NAMALWA (cell line): ENCODE measurements at places on chromosomes 16 and 17.

GRCh38 chr17:2482218-2482617 is 29.5 kb downstream of the METTL16 start:
- DNase-seq, result peak; percentile 6

GRCh38 chr16:77674888-77675287 is 47.4 kb upstream of the NUDT7 start:
- DNase-seq, result no peak

DNA sequence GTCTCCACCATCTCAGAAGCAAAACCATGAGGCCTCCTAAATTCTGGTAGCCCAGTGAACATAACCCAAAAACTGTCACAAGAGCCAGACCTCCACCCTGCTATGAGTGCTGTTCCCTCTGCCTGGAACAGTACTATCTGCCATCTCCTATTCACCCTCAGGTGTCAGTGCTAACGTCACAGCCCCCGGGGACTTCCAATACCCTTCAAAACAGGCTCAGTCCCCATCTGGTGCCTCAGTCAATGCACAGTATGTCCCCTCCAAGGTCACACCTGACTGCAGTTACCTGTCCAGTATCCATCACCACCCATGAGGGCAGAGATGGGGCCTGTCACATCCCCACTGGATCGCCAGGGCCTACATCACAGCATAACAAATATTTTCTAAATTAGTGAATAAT is 11.5 kb downstream of the CREBBP start:
- no peak for DNase-seq

DNA sequence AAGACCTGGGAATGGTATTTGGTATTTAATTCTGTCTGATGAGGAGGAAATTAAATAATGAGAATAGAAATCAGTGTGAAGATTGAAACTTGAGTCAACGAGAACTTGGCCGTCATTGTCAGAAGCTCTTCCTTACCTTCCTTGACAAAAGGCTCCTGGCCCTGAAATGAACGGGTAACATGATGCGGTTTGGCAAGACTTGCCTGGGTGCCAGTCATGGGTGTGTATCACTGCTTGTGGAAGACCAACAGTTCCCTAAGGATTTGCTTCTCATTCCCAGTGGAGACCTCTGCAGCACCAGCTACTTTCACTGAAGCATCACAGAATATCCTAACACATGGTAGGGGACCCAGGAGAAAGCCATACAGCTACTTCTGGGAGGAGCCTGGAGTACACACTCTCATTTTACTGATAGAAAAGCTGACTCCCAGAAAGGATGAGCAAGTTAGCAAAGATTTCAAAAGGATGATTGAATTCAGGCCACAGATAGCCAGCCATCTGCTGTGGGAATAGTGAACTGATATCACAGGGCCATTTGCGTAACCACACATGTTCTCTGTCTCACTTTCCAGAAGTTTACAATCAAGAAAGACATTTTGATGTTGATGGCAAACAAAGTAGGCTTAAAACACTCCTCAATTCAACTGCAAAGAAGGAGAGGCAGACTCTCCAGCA is 258.1 kb upstream of the SALL1 start:
- DNase-seq, result no peak

- peak; percentile 43 for DNase-seq
Observed at GRCh38 chr16:30076276-30076791, 540 bp downstream of the PPP4C start.

DNA sequence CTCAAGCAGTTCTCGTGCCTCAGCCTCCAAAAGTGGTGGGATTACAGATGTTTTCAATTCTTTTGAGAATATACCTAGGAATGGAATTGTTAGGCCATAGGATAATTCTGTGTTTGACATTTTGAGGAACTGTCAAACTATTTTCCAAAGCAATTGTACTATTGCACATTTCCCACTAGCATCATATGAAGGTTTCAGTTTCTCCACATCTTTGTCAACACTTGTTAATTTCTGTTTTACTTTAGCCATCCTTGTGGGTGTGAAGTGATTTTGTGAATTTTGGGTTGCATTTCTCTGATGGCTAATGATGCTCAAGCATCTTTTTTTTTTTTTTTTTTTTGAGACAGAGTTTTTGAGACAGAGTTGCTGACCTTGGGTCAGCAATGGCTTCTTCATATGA is 6.2 kb downstream of the NT5M start:
- DNase-seq, result no peak

DNA sequence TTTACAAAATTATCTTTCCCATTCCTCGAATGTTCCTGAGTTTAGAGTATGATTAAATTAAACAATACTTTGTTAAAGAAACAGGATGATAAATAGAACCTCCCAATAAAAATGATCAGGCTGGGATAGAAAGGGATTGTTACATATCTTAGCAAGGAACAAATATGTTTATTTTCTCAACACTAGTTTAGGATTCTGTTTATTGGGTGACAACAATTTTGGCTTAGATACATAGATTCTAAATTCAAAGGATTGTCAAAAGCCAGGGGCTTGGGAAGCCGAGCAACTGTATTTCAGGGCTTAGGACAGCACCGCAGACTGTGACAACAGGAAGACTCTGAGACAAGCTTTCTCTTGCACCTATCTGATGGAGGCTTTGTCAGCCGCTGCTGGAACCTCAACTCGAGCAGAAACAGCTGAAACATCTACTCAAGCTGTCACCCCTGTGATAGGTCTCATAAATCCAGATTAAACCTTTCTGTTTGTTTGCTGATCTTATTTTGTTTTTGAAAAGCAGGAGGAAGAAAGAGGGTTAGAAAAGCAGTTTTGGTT is 562.8 kb upstream of the ZFHX3 start:
- DNase-seq, result no peak

GRCh38 chr17:31538080-31538762 is 146.7 kb downstream of the RAB11FIP4 start:
- DNase-seq, result peak; percentile 80

- DNase-seq, result peak; percentile 55
Observed at GRCh38 chr17:63082273-63082861, 116.3 kb downstream of the TANC2 start.

DNA sequence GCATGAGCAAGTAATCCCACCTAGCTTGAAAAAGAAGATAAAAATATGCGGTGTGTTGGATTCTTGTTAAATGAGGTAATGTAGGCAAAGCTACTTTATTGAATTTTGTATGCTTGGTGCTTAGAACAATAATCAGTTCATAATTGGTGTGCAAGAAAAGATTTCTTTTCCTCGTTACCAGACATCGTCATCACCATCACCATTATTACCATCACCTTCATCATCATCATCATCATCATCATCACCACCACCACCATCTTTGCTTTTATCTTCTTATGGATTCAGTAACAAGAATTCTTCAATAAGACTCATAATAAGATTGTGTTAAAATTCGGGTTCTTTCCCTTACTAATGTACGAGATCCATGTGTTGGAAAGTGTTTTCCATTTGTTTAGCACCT is 173.7 kb downstream of the RBFOX1 start:
- DNase-seq, result no peak

DNA sequence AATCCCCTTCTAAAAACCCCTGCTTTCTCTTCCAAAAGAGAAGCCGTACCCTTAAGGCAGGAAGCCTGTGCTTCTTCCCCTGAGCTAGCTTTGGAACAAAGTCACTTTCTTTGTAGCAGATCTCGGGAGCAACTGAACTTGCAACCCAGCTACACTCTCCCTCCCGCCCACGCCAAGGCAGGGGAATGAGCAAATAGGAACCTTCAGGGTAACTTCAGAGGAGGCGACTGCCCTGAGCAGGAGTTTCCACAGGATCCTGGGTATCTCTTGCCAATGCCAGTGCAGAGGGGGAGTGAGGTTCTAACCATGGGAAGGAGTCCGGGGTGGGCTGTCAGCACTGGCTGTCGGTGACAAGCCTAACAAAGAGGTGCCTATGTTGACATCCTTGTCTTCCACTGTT is 5.9 kb upstream of the PIRT start:
- DNase-seq, result no peak

DNA sequence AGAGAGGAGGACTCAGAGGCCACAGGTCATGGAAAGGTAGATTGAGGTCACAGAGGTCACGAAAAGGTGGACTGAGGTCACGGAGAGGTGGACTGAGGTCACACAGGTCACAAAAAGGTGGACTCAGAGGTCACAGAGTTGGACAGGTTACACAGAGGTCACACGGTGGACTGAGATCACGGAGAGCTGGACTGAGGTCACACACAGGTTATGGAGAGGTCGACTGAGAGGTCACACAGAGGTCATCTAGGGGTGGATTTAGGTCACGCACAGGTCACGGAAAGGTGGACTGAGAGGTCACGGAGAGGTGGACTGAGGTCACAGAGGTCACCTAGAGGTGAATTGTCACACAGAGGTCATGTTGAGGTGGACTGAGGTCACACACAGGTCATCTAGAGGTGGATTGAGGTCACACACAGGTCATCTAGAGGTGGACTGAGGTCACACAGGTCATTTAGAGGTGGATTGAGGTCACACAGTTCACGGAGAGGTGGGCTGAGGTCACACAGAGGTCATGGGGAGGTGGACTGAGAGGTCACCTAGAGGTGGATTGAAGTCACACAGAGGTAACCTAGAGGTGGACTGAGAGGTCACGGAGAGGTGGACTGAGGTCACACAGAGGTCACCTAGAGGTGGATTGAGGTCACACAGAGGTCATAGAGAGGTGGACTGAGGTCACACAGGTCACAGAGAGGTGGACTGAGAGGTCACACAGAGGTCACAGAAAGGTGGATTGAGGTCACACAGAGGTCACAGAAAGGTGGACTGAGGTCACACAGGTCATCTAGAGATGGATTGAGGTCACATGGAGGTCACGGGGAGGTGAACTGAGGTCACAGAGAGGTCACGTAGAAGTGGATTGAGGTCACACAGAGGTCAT is 26.7 kb upstream of the JPT2 start:
- DNase-seq, result no peak

DNA sequence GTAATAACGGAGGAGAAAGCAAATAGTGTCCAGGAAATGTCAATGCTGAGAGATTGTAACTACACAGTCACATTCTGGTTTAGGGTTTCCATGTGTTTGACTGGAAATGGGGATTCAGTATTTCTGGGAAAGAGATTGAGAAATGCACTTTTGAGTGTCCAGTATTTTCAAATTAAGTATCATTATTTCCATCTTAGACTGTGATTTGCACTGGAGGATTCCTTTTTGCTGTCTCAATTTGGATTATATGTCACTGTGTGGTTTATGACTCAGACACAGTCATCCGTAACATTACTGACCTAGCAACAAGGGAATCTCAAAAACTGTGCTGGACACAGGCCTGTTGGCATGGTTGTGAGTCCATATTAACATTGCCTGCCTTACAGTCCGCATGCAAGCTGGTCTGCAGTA is 681.4 kb downstream of the CDH11 start:
- no peak for DNase-seq

DNA sequence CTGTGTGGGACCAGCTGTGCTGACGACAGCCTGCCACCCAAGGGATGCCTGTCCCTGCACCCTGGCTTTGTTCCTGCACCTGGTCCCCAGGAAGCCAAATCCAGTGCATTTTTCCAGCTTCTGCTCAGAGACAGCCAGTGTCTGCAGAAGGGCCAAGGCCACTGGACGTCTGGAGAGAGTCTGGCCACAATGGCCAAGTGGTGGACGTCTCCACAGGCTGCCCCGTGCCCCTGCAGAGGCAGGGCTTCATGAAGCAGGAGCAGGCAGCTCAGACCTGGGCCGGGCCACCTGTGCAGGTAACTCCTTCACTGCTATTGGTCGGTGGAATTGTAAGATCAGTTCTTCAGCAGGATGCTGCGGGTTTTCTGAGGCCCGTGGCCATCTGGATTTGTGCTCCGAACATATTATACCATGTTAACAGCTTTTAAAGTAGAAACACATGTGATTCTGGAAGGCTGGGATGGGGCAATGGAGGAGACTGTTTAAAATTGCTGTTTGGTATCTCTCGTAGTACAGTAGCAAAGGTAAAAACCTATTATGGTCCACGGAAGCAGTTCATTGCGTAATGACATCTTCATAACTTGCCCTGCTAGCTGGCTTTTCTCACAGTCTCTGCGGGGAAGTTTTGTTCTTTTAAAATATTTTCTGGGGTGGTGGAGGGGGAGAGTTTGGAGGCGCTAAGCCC is 185.3 kb downstream of the CCDC182 start:
- no peak for DNase-seq

- DNase-seq, result no peak
Observed at GRCh38 chr16:79083508-79084299, 516.8 kb downstream of the MAF start.

GRCh38 chr17:19555746-19556145 is 22.1 kb downstream of the SLC47A1 start:
- no peak for DNase-seq

DNA sequence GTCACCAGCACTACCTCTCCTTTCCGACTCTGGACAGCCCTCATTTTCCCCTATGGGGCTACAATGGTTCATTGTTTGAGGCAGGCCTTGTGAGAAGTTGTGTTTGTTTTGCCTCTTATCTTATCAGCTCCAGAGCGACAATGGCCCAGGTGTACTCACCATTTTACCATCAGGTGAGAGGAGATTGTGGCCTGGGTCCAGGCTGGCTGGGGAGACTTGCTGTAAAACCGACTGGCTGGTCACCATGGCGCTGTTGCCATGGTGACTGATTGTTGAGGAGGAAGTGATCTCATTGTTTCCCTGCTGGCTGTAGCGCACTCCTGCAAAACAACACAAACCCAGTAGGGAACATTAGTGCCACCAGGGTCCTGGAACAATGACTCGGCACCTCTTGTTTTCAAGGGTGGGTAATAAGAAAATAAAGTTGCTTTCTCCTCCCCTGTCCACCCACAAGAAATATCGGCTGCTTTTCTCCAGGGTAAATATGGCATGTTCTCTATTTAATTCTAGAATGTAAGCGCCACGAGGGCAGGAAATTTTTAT is 34.4 kb downstream of the HNF1B start:
- DNase-seq, result peak; percentile 43

DNA sequence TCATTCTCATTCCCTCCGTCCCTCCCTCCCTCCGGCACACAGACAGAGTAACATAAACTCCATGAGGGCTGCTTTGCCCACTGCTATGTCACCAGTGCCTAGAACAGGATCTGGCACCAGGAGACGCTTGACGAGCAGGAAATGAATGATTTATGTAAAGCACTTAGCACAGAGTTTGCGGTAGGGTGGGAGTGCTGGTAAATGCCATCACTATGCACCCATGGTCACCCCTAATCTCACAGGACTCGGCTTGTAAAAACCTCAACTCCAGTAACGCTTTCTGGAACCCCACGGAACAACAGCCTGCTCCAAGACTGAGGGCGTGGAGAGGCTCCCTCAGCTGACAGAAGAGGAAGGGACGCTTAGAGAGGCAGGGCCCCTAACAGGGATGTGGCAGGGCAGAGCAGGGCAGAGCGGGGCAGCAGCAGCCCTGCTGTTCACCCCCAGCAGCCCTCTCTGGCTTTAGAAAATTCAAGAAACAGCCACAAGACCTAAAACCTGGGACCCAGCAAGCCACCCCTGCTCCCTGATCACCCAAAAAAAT is 156.9 kb downstream of the C16orf78 start:
- no peak for DNase-seq

GRCh38 chr16:74261068-74261467 is 35.5 kb upstream of the PSMD7 start:
- no peak for DNase-seq
